Gastrocnemius medialis (tissue), 4 donors: ENCODE measurements at places on chromosomes 2 and 18. TPM values are rescaled to one million over a fixed set of nuclear protein-coding genes. Genes with fewer than 3 reads are reported as not detected.

GRCh38 chr2:170381678-170382077 is 203.7 kb downstream of the MYO3B start:
- no peak for DNase-seq
- H3K4me3 ChIP-seq, result no peak overlapping the region
- no peaks in the 10 kb centered on the region for H3K36me3 ChIP-seq
- H3K4me1 ChIP-seq, result no peaks in the 10 kb centered on the region
- H3K27me3 ChIP-seq, result no peaks in the 10 kb centered on the region
- H3K27ac ChIP-seq, result no peak overlapping the region

GRCh38 chr2:232889876-232890401 is 19.9 kb downstream of the SNORC start:
- no peak for DNase-seq
- no peak overlapping the region for H3K4me3 ChIP-seq
- no peaks in the 10 kb centered on the region for H3K36me3 ChIP-seq
- H3K4me1 ChIP-seq, result peaks cover 12% of the 10 kb centered on the region
- no peak overlapping the region for H3K27ac ChIP-seq
- no peaks in the 10 kb centered on the region for H3K27me3 ChIP-seq

DNA sequence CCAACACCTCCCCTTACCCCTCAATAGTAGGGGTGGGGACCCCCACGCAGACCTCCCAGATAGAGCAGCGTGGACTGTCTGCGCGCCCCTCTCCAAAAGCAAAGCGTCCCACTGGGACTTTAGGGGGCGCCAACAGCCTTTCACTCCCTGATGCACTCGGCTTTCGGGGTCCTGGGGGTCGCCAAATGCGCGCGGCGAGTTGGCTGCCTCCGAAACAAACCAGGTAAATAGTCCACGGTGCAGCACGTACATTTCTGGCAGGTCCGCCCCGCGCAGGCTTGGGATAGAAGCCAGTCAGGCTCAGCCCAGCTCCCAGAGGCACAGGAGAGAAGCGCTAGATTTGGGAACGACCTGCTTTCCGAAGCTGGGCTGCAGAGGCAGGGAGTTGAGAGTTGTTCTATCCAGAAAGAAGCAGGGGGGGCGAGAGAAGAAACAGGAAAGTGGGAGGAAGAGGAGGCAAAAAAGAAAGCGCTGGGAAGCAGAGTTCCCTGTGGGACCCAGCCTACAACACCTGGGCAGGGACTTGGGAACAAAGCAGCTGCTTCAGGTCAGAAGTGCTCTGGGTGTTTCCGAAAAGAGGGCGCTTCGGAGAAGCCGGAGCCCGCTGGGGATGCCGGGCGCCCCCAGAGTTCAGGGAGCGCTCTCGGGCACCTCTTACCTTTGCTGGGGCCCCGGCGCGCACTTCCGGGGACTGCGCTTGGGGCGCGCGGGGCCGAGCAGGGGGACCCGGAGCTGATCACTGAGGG is 544 bp downstream of the EVA1A start:
- H3K36me3 ChIP-seq, result no peaks in the 10 kb centered on the region
- DNase-seq, result no peak
- peak overlapping the region; percentile 61 for H3K4me3 ChIP-seq

The ITGA6 gene
- total RNA-seq, result 22.5 TPM

DNA sequence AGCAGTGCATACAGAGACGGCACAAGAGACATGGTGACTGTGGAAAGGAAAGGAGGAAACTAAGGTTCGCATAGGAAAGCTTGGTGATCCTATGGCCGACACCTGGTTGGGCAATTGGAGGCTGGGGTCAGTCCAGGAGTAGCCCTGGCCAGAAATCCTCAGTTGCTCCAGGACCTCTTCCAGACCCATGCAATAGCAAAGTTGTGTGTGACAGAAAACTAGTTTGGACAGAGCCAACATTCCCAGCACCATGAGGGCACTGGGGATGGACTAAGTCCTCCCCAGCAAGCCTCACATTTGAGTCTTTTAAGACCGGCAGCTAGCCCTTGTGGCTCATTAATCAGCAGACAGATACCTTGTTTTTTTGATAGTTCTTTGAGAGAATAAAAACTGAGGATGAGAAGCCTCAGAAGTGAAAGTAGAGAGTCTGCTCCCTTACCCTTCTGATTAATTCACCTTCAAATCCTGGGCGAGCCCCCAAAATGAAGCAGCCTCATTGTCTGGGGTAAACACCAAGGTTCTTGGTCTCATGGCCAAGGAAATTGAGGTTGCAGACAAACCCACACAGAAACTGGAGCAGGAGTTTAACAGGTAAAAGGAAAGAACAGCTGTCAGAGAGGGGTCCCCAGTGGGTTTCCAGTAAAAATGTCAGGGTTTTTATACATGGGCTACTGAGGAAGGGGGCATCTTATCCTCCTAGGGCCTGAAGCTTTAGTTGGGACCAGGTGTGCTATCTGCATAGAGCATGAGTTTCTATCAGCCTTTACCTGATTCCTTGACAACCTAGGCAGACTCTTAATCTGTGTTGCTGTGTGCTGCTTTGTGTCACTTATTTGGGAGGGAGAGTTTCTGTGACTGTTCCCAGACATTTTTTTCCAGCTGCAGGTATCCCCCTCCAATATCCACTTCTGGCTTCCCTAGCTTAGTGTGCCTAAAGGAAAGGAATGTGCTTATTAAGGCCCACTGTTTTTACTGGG is 39.1 kb downstream of the STK17B start:
- no peak overlapping the region for H3K27ac ChIP-seq
- no peak overlapping the region for H3K4me3 ChIP-seq
- no peaks in the 10 kb centered on the region for H3K27me3 ChIP-seq
- H3K36me3 ChIP-seq, result no peaks in the 10 kb centered on the region
- H3K4me1 ChIP-seq, result no peaks in the 10 kb centered on the region
- DNase-seq, result no peak

The SCN7A gene
- 4.4 TPM for total RNA-seq

DNA sequence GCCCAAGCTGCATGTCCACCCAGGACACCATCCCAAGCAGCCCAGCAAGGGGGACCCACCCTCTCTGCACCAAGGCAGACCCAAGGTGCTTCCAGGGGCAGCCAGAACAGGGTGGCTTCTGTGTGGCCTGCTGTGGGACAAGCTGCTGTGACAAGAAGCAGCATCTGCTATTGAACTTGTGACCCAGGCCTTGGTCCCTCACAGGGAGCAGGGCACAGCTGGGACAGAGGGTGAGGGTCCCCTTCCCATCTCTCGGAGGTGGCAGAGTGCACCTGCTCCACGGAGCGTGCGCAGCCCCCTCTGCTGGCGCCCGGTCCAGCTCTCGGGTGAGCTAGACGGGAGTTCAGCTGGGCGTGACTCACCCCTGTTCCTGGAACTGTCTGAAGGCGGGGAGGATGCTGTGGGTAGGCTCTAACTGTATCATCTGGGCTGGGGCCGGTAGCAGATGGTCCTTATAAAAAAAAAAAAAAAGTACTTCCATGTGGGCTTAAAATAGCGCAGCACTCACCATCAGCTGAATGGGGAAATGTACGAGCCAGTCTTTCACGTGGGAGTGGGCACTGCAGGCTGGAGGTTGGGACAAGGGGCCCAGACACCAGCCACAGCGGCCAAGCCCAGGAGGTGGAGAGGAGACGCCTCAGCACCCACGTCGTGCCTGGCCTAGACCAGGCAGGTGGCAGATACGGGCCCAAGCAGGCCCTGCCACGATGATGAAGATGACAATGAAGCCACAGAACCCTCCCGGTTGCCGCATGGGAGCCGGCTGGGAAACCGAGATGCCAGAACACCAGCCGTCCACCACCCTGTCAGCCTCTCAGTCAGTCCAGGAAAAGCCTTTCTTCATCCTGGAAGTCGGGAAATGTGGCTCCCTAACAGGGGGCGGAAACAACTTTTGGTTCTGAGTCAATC is 136.8 kb upstream of the ID2 start:
- peak; percentile 35 for DNase-seq
- H3K27me3 ChIP-seq, result no peaks in the 10 kb centered on the region
- no peaks in the 10 kb centered on the region for H3K36me3 ChIP-seq
- H3K4me3 ChIP-seq, result no peak overlapping the region
- H3K4me1 ChIP-seq, result no peaks in the 10 kb centered on the region
- H3K27ac ChIP-seq, result no peak overlapping the region

The REG3A gene
- total RNA-seq, result not detected

The KCNJ3 gene
- total RNA-seq, result not detected

GRCh38 chr18:63137999-63138435 is 181.6 kb downstream of the BCL2 start:
- H3K27me3 ChIP-seq, result no peaks in the 10 kb centered on the region
- H3K4me1 ChIP-seq, result peaks cover 45% of the 10 kb centered on the region
- H3K36me3 ChIP-seq, result no peaks in the 10 kb centered on the region
- H3K27ac ChIP-seq, result peak overlapping the region; percentile 74
- H3K4me3 ChIP-seq, result peak overlapping the region; percentile 55

The COL4A4 gene
- 5.7 TPM for total RNA-seq

DNA sequence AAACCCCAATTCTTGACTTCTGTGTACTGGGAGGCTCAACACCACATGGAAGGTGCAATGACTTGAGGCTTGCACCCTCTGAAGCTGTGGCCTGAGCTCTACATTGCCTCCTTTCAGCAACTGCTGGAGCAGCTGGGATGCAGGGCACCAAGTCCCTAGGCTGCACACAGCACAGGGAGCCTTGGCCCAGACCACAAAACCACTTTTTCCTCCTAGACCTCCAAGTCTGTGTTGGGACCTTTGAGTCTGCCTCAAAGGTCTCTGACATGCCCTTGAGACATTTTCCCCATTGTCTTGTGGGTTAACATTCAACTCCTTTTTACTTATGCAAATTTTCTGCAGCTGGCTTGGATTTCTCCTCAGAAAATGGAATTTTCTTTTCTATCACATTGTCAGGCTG is 62.6 kb upstream of the KCNE4 start:
- peaks cover 9% of the 10 kb centered on the region for H3K4me1 ChIP-seq
- H3K36me3 ChIP-seq, result no peaks in the 10 kb centered on the region

DNA sequence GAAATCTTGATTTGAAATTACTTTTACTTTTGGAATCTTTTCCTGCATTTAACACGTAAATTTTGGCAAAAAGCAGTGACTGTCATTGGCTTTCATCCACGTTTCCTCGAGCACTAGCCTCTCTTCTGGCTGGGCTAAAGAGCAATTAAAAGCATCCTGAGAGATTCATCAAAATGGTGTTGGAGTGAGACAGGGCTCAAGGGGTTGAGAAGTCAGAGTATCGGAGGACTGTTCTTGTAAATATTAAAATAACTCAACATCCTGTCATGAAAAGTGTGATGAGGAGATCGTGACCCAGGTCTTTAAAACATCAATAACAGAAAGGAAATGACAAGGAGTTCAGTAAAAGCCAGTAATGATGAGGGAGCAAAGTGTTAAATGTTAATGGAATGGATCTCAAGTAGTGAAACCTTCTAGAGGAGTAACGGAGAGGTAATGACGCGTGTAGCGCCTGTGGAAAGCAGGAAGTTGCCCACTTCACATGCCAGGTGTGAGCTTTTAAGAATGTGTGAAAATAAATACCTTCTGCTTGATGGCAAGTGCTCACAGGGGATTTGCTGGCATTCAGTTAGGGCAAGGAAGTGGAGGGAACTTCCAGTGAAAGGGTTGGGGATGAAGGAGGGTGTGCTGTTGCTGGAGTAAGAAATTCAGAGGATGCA is 754.4 kb downstream of the ADCYAP1 start:
- H3K4me1 ChIP-seq, result no peaks in the 10 kb centered on the region
- DNase-seq, result no peak
- no peak overlapping the region for H3K4me3 ChIP-seq
- no peaks in the 10 kb centered on the region for H3K27me3 ChIP-seq
- H3K36me3 ChIP-seq, result no peaks in the 10 kb centered on the region

DNA sequence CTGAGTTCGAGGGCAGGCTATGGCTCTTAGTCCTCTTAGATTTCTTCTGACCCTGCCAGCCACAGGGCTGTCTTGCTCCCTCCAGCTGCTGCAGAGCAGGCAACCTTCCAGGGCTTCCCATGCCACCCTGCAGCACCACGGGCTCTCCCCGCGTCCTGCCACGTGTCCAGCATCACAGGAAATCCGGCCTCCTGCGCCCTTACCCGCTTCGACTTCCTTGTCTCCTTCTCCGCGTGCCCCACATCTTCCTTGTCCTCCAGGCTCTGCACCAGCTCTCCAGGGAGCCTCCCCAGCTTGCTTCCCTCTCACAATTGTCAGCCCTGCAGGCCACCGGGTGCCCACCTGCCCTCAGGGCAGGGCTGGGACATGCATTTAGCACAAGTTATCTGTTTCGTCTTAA is 253.5 kb downstream of the DCDC2C start:
- H3K4me3 ChIP-seq, result no peak overlapping the region
- no peaks in the 10 kb centered on the region for H3K36me3 ChIP-seq

The STAM2 gene
- 18.0 TPM for total RNA-seq

GRCh38 chr2:181798022-181798421 is 93.5 kb upstream of the ITPRID2 start:
- H3K4me1 ChIP-seq, result no peaks in the 10 kb centered on the region
- H3K36me3 ChIP-seq, result no peaks in the 10 kb centered on the region
- DNase-seq, result no peak
- no peak overlapping the region for H3K27ac ChIP-seq

- H3K36me3 ChIP-seq, result no peaks in the 10 kb centered on the region
- no peaks in the 10 kb centered on the region for H3K27me3 ChIP-seq
- no peak for DNase-seq
- no peaks in the 10 kb centered on the region for H3K4me1 ChIP-seq
- no peak overlapping the region for H3K4me3 ChIP-seq
- no peak overlapping the region for H3K27ac ChIP-seq
Observed at GRCh38 chr2:20156836-20157192, 68.1 kb downstream of the SDC1 start.

DNA sequence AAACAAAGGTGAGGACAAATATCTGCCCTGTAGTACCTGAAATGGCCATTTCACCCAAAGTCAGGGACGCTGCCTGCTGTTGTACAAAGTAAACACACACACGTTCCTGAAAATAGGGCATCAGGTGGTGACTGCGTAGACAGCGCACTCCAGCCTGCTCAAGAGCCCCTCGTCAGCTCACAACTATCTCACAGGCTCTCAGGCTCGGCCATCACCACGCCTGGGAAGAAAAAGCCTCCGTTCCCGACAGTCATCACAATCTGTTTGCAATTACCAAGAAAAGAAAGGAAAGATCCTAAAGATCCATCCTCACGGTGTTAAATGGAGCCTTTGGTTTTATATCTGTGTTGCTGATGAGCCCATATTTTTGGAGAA is 230.2 kb downstream of the ZNF516 start:
- H3K27ac ChIP-seq, result peak overlapping the region; percentile 29
- H3K4me3 ChIP-seq, result no peak overlapping the region
- no peaks in the 10 kb centered on the region for H3K36me3 ChIP-seq
- H3K27me3 ChIP-seq, result no peaks in the 10 kb centered on the region
- no peak for DNase-seq
- no peaks in the 10 kb centered on the region for H3K4me1 ChIP-seq

DNA sequence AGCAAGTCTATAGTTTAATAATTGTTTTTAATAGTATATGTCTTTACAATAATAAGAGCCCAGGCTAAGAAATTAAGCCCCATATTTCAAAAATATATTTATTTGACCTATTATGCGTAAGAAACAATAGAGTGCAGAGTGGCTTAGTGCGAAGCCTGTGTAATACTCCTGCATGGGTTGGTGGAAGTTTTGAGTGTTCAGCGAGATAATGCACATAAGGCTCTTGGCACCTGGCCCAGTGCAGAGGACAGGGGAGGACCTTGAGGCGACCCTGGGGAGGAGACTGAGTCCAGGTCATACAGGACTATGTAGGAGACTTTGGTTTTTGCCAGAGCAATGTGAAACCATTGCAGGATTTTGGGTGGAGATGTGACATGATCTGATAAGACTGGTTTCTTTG is 132.4 kb upstream of the ST6GAL2 start:
- H3K27ac ChIP-seq, result no peak overlapping the region
- no peaks in the 10 kb centered on the region for H3K27me3 ChIP-seq
- no peak overlapping the region for H3K4me3 ChIP-seq
- H3K4me1 ChIP-seq, result no peaks in the 10 kb centered on the region
- H3K36me3 ChIP-seq, result no peaks in the 10 kb centered on the region

The LRRTM4 gene
- total RNA-seq, result 0.36 TPM
